ENCODE measurements at places on chromosomes 4 and X.

- no peak for DNase-seq
These were observed 15.5 kb downstream of the UNC5C start for GRCh38 chr4:95533254-95533653.

- no peak for DNase-seq
These were observed 8.3 kb downstream of the SPATA18 start for GRCh38 chr4:52059372-52059771.

DNA sequence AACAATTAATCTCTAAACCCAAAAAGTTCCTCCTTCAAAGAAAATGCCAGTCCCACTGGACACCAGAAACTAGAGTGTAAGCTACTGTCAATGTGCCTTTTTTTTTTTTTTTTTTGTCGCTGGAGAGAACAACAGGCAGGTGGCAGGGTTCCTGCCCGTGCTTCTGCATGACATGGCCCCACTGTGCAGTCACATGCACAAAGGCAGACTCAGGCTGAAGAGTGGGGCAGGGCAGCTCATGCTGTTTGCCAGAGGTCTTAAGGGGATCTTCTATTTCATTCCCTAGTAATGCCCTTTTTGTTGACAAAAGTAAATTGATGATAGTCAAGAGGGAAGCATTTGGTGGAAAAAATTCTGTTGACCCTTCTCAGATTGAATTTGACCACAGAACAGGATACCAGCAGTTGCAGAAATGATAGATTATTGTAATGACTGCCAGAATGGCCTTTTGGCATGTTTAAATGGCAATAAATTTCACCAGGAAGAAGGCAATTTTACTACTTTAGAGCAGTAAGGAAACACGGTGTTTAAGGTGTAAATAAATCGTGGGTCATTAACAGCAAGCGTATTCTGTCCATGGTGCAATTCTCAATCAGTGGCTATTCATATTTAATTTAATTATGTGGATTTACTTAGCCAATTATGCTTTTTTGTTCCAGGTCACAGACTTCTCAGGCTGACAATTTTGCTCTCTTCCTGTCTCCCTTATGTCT is 80.9 kb downstream of the NKX6-1 start:
- no peak for DNase-seq

DNA sequence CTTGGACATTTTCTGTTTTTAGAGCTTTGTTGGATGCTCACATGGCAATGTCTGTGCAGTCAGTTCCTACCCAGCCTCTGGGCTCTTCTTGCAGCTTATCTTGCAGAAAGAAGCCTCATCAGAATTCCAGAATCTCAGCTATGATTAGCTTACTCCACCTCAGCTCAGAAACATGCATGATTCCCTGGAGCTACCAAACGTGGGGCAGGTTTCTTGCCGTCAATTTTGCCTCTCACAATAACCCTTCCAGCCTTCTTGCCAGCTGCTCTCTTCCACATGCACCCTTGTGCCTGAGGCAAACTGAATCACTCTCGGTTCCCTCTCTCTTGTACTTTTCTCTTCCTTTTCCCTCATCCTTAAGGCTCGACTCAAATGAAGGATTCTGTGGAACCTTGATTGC is 141.4 kb downstream of the PTTG2 start:
- no peak for DNase-seq

- no peak for DNase-seq
These were observed 88.4 kb downstream of the PDE5A start for GRCh38 chr4:119540249-119540648.

DNA sequence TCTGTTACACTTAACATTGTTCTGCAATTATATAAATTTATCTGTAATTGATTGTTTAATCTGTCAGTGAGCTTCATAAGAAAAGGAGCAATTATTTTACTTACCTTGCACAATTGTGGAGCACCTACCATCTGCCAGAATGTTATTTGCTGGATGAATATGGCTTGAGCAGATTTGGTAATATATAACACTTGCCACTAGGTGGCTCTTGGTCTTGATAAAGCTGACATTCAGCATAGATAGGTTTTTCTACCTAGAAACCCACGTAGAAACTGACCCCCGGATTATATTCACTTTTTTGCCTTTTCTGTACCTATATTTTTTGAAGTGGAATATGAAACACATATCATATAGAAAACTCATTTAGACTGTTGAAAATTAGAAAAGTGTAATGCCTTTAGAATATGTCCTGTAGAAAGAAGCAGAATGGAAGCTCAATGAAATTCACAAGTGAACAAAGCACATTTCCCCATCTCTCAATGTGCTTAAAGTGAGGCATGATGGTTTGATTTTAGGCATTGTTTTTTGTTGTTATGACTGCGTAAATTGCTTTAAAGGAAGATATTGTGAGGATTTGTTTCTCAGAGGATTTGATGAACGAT is 9.5 kb downstream of the RBPJ start:
- no peak for DNase-seq

DNA sequence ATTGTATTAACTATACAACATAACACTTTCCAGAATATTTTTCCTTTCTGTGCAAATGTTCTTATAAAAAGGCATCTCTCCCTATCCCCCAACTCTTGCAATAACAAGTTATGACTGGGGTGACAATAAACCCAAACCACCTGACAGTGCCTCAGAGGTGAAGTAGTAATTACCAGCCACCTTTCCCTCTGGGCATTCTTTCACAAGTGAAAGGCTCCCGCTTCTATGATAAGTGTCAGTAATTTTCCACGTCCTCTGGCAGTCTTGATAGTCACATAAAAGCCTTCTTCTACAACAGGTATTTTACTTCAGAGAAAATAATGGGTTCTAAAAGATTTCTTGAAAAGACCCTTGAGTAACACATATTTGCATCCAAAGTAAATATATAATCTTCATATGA is 82.7 kb downstream of the MANBA start:
- DNase-seq = no peak

DNA sequence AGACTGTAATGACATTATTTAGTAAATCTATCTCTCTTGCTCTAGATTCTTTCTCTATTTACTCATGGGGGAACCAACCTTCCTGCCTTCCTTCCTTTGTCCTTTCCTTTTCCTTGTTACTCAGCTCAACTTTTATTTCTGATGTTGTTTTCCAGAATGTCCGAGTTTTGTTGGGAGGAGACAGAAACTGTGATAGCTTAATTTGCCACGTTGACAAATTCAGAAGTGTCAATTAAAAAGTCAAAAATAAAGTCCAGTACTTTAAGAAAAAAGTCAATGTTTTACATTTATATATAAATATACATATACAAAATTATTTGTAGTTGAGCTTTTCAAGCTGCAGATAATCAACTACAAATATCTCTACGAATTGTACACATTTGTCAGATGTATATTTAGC is 1187.7 kb downstream of the ADGRL3 start:
- DNase-seq = no peak

DNA sequence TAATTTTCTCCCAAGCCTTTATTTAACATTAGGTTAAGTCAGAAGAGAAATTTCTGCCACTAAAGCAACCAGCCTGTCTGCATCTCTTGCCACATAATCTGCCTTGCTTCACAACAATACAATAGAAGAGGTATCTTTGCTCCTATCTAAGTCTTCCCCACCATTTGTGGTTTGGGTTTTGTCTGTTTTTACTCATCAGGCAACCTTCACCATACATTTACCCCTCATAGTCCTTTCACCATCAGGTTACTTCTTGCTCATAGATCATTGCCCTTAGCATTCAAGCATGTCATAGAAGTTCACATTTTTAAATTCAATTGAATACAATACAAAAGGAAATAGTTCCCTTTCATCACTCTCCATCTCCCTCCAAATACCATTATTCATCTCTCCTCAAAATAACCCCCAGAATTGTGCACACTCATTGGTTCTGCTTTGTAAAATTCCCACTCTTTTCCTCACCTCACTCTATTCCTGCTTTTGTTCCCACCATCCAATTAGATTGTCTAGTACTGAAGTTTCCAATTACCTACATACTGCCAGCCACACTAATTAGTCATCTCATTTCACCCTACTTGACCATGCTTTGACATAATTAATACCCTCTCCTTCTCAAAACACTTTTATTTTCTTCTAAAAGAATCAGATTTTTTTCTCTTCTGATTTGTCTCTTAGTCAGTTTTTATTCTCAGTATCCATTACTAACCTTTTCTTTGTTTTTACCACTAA is 1957.0 kb upstream of the AGA start:
- no peak for DNase-seq

GRCh38 chr4:74006009-74006476 is 7.6 kb upstream of the CXCL5 start:
- DNase-seq = no peak

DNA sequence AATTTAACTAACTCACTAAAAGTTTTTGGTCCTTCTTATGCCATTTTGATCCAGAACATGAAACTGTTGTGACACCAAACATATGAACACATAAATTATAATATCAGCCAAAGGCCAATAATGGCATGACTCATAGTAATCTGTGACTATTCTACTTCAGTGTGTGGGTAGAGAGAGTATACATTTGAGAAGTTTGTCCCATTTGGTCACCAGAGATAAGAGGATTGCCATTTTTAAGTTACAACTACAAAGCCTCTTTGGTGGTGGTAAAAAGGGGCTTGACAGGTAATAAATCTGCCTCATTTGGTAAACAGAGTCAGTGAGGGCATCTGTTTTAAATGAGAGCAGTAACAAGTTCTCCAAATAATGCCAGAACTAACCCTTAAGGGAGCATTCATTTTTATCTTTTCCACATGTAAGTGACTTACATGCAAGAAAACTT is 117.9 kb downstream of the TBC1D19 start:
- no peak for DNase-seq

DNA sequence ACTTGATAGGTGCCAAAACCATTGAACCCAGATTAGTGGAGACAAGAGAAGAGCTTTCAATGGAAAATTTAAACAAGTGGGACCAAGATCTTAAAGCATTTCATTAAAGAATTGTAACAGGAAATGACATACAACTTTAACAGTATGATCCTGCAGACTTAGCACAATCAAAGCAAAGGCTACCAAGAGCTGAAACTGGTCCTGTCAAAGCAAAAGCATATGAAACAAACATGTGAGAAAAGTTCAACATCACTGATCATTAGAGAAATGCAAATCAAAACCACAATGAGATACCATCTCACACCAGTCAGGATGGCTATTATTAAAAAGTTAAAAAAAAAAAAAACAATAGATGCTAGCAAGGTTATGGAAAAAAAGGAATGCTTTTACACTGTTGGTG is 425.6 kb downstream of the IL1RAPL1 start:
- no peak for DNase-seq

DNA sequence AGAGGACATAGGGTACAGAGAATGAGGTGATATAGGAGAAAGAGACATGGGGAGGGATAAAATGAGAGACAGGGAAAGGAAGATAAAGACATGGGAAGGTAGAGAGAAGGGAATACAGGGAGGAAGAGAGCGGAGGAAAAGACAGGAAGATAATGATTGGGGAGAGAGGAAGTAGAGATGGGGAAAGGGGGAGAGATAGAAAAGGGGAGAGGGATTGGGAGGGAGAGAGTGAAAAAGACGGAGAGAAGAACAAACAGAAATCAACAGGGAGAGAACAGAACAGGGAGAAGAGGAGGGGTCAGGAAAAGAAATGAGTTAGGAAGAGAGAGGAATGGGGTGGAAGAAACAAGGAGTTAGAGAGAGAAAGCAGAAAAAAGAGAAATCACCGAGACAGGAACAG is 4.6 kb downstream of the GRIPAP1 start:
- no peak for DNase-seq

GRCh38 chrX:104329731-104330130 is 75.0 kb upstream of the ESX1 start:
- no peak for DNase-seq

- no peak for DNase-seq
These were observed 6.7 kb downstream of the SHISA3 start for GRCh38 chr4:42404001-42404400.

GRCh38 chr4:6941796-6942195 is 32.2 kb downstream of the TBC1D14 start:
- DNase-seq = no peak

DNA sequence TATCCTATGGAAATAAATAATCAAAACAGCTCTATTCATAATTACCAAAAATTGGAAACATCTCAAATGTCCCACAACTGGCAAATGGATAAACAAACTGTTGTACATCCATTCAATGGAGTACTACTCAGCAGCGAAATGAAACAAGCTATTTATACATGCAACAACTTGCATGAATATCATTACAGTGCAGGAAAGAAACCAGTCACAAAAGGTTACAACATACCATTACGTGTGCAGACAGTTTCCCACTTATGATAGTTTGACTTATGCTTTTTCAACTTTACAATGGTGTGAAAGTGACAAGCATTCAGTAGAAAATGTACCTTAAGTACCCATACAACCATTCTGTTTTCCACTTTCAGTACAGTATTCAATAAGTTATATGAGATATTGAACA is 82.3 kb downstream of the NEK1 start:
- DNase-seq = no peak

DNA sequence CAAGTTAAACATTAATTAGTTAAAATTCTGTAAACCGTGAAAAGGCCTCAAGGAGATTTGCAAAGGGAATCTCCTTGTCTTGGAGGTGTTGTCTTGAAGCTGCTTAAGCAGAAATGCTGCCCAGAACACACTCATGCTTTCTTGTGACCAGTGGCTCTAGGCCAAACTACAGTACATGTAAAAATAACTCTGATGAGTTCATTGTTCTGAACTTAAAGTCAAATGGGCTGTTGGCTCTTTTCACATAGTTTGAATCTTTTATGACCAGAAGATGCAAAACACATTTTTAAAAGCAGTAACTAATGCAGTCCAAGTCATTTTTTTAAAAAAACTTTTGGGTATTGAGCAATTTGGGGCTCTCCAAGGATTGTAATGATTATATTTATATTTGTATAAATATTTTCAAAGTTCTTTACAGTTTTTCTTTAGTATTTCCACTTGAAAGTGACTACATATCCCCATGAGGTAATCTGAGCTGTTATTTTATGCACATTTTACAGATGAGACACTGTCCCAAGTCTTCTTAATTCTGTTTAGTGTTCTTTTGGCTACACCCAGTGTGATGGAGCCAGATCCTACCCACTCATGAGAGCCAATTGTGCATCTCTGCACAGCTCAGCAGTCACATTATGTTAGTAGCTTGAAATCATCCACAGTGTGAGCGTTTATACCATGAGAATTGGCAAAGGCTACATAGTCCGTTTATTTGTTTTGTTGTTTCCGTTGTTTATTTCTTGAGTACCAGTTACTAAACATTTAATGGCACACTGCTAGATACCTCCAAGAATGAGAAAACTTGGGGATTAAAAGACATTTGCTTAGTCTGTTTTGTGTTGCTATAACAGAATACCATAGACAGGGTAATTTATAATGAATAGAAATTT is 112.8 kb upstream of the ATXN3L start:
- no peak for DNase-seq

DNA sequence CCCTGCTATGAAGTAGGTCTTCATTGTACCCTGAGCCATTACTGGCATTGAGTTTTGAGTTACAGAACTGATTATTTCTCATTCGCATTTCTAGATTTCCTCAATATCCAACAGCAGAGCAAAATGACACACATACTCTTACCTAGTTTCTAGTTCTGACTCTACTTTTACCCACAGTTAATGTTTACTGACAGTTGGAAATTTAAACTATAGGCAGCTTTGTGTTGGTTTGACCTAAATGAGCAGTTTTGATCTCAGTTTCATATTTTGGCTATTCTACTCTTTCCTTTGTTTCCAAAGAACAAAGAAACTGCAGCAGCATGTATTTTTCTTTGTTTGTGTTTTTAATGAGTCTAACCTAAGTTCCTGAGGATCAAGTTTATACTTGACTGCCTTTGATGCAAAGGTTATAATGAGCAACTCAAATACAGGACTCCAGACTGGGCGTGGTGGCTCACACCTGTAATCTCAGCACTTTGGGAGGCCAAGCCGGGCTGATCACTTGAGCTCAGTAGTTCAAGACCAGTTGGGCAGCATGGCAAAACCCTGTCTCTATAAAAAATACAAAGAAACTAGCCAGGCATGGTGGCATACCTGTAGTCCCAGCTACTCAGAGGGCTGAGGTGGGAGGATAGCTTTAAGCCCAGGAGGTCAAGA is 30.4 kb downstream of the TXK start:
- no peak for DNase-seq
